ENCODE measurements at places on chromosomes 5 and 9.

DNA sequence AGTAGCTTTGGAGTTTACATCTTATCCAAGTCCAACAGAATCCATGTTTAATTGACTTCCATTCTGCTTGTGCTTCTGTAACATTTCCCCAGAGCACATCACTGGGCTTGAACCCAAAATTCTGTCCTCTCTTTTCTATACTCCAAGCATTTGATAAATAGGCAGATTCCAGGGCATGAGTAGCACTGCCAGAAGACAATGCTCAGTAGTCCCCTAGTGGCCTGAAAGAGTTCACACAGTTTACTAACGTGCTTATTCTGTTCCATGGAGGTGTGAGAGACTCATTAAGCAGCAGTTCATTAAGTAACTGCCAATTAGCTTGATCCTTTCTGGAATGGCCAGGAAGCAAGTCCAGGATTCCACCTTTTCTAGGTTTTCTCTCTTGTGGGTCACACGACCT lies 9.4 kb upstream of the GABRA6 start:
- DNase-seq = no peak

DNA sequence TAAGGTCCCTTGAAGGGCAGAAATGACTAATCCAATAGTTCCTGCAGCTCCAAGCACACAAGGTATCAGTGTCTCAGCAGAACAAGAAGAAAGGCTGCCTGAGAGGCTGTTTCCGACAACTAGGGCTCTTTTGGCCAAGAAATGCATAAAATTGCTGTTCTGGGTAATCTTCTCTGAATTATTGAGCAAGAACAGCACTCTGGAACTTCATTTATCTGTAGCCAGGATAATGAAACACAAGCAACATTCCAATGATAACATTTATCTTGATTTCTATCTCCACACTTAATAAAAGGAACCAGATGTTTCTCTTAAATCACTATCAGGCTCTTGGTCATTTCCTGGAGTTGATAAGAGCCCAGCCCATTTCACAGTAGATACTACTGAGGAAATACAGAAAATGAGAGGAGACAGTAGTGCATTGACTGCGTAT lies 17.0 kb upstream of the AUH start:
- peak; percentile 85 for DNase-seq

DNA sequence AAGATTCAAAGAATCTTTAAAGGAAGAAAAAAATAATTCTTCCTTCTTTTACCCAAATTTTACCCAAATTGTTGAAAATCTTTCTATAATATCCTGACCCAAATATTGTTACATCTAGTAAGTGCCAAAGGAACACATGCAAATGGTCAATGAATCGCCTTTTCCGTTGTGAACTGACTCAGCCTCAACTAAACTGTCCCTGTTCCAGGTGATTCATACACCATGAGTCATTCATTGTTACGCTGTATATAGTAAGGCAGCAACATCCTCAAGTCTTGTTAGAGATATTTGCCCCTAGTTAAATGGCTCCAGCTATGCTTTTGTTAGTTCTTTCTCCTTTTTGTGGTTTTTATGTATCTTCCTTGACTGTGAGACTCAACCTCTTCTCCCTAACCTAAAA lies 9.7 kb downstream of the PTGER4 start:
- peak; percentile 94 for DNase-seq

DNA sequence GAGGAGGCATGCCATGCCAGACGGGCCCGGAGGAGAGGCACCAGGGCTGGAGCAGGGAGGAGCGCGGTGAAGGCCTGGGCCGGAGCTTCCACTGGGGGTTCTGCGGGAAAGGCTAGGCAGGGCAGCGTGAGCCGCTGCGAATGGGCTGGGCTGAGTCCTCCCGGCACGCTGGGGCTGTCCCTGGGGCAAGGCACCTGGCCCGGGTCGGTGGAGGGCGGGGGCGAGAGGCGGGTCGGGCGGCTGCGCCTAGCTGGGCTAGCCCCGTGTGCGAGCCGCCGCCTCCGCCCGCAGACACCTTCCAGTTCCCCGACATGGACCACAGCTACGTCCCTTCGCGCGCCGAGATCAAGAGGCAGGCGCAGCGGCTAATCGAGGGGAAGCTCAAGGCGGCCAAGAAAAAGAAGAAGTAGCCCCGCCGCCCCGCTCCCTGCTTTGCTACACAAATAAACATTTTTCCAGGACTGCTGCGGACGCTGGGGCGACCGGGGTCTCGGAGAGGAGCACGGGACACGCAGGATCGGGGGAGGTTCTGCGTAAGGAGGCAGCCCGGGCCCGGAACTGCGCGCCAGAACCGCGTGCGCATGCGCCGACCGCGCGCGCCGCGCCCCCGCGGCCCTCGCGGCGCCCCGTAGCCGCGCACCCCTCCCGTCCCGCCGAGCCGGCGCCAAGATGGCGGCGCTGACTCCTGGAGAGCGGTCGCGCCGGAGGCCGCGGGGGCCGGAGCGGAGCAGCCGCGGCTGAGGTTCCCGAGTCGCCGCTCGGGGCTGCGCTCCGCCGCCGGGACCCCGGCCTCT lies at the start of gene RABL6:
RABL6 (plus strand) TSS at position 668 of the 794 bp plus-strand sequence. CDS start 249 bp downstream, outside the sequence.
- DNase-seq = peak; percentile 75

DNA sequence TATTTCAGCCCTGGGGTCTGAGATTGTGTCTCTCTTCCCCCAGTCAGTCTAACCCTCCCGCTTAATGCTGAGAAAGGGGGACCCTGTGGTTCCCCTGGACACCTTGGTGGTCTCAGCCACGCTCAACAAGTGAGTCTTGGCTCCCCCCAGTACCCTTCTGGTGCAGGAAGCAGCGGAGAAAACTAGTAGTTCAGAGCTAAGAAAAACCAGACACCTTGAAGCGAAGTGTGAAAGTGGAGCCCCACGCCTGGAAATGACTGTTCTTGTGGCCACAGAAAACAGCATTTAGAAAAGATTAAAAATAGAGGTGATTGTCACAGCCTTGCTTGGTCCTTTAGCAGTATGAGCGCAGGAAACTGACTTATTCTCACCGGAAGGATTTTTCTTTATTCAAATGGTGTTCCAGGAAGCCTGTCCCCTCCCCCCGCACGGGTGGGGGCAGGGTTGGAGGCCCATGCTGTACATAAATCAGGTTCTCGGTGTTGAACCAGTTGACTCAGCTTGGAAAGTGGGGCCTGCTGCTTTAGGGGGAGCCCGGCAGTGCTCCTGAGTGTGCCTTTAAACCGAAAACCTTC lies 8.1 kb downstream of the ARPC5L start:
- DNase-seq = peak; percentile 49

DNA sequence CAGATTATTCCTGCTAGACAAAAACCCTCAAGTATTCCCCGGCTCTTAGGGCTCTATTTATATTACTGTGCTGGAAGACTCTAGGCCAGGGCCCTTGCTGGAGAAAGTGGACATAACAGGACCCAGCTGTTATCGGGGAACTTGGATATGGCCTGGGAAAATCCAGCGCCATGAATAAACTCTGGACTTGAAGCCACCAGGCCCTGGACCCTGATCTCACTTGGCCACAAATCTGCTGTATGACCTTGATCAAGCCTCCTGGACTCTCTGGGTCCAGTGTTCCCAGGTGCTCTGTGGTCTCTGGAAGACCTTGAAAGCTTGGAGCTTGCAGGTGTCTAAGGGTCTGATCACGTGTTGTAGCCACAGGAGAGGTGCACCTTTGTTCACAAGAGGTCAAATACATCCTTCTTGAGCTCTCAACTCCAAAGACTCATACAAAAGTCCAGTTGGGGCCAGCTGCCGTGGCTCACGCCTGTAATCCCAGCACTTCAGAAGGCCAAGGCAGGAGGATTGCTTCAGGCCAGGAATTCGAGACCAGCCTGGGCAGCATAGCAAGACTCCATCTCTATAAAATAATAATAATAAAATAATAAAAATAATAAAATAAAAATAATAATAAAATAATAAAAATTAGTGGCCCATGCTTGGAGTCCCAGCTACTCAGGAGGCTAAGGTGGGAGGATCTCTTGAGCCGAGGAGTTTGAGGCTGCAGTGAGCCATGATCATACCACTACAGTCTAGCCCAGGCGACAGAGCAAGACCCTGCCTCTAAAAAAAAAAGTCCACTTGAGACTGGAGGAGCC lies 26.5 kb downstream of the COL27A1 start:
- DNase-seq = no peak

GRCh38 chr9:85321561-85321960 lies 420.2 kb downstream of the AGTPBP1 start:
- no peak for DNase-seq

DNA sequence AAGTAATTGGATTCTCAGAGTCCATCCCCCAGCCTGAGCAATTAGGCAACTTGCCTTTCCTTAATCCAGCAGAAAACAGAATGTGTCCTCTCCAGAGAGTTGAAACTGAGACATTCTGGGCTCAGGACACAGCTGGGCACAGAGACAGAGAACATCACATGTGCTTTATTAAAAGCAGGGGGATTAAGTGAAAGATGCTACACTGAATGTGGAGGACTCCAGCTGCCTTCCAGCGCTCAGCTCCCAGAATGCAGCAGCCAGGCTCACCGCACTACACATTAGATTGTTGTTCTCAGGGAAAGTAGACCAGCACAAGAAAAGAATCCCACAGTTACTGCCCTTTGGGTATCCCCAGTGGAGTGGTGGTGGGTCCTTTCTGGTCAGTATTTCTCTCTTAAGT lies 141.6 kb upstream of the IL12B start:
- DNase-seq = no peak

DNA sequence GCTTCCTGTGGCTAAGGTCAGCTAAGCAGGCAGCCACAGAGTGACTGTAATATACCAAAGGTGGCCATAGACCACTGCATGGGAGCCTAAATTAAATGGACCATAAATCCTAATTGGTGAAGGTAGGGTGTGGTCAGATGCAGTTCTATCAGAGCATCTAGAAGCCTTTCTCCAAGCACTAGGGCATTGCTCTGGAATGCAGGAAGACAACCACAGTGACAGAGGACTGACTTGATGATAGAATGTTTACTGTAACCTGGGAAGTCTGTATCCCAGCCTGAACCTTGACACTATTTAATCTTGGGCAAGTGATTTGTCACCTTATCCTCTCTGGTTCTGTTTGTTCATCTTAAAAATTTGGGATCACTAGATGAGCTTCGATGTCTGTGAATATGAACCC lies 2.3 kb downstream of the FBXO38 start:
- DNase-seq = peak; percentile 35

- DNase-seq = no peak
These were observed 38.2 kb downstream of the GZMK start for GRCh38 chr5:55062039-55062779.

DNA sequence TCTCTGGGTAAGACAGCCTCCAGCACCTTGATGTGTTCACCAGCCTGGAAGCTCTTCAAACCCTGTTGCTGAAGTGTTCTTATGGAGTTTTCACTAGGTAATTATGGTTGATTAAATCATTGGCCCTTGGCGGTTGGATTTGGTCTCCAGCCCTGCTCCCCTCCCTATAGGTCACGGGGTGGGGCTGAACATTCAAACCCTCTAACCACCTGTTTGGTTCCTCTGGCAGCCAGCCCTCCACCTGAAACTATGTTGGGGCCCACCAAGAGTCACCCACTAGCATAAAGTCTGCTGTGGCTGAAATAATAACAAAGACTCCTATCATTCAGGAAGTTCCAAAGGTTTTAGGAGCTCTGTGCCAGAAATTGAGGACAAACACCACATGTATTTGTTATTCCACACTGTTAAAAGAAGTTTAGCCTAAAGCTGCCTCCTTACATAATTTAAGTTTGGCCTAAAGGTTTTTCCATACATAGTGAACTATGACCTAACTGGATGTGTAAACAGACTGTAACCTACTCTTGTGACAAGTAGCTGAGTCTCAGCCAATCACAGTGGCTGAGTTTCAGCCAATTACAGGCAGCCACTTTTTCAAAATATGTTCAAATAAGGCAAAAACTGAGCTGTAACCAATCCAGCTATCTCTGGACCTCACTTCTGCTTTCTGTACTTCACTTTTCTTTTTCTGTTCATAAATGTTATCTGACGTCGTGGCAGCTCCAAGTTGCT lies 34.8 kb downstream of the TMEM252 start:
- no peak for DNase-seq

DNA sequence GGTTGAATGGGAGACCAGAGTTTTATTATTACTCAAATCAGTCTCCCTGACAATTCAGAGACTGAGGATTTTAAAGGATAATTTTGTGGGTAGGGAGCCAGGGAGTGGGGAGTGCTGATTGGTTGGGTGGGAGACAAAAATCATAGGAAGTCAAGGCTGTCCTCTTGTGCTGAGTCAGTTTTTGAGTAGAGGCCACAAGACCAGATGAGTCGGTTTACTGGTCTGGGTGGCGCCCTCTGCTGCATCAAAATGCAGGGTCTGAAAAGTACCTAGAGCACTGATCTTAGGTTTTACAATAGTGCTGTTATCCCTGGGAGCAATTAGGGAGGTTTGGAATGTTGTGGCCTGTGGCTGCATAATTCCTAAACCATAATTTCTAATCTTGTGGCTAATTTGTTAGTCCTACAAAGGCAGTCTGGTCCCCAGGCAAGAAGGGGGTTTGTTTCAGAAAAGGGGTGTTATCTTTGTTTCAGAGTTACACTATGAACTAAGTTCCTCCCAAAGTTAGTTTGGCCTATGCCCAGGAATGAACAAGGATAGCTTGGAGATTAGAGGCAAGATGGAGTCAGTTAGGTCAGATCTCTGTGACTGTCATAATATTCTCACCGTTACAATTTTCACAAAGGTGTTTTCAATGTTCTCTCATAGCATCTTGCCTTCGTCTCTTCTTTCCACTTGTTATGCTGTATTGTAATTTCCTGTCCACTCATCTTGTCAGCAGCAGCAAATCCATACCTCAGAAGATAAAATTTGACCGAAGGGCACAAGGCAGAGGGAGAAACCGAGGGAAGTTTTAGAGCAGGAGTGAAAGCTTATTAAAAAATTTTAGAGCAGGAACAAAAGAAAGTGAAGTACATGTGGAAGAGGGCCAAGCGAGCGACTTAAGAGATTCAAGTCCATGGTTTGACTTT lies 59.2 kb upstream of the CLINT1 start:
- DNase-seq = peak; percentile 77

DNA sequence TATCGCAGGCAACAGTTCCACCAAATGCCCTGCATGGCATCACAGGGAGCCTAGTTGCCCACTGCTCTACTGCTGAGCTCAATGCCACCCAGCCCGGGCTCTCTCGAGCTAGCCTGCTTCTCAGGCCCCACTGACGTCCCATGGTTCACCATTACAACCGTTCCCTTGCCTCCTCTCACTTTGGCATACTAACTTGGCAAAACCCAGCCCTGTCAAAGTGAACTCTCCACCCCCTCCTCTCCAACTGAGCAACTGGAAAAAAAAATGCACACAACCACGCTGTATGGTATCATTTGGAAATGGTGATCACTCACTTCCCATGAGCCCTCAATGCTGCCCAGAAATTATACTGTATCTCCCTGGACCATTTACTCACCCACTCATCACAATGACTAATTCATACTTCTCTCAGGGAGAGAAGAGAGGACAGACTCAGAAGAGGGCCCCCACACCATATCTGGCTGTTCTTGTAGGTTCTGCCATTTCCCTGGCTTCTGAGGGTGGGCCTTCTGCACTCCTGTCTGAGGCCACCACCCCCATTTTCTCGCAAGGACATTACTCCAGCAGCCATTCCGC lies 51.4 kb upstream of the RARS1 start:
- DNase-seq = peak; percentile 37

GRCh38 chr5:94467954-94468930 lies 150.2 kb downstream of the KIAA0825 start:
- no peak for DNase-seq
